Cortex of kidney (tissue), 1 donor: ENCODE measurements at places on chromosomes 4 and X.

DNA sequence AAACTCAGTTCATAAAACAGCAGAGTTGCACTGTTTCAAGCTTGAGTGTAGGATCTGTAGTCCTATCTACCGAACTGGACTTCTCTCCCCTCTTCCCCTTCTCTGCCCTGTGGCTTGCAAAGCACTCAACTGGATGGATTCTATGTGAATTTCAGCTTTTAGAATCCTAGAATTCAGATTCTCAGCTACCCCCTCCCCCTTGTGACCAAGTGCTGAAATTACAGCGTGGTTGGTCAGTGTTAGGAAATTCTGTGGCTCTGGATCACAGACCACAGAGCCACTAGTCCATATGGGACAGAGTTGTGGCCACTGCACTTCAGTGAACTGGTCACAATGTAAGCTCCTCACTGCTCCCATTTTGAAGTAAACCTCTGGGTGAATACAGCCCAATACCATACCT lies 64.6 kb upstream of the TRPC5 start:
- no peak for DNase-seq

DNA sequence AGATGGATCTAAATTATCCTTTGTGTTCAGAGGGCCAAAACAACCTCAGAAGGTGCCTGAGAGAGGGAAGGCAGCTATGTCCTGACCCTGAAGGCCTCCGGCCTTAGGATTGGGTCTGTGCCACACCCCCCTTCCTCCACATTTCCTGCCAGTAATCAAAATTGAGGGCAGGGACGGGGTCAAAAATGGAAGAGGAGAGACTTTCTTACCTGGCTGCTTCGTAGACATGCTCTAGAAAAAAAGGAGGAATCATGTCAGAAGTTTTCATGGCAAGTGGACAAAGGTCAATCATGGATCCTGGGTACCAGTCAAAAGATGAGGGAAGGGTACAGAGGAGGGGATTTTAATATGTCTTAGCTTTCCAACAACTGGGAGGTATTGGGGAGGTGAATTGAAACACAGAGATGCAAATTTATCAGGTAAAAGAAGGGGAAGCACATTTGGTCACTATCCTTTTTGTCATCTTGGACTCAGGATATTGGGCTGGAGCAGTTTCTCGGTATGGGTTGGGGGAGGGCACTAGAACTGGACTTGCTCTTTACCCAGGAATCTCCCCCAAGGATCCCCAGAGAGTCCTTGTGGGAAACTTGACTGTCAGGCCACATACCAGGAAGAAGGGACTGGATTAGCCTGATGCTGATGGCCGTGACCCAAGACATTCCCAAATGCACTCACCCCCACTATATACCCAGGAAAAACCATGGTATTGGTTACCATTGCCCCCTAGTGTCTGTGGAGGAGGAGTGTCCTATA lies 17.1 kb downstream of the VSIG4 start:
- DNase-seq, result no peak

DNA sequence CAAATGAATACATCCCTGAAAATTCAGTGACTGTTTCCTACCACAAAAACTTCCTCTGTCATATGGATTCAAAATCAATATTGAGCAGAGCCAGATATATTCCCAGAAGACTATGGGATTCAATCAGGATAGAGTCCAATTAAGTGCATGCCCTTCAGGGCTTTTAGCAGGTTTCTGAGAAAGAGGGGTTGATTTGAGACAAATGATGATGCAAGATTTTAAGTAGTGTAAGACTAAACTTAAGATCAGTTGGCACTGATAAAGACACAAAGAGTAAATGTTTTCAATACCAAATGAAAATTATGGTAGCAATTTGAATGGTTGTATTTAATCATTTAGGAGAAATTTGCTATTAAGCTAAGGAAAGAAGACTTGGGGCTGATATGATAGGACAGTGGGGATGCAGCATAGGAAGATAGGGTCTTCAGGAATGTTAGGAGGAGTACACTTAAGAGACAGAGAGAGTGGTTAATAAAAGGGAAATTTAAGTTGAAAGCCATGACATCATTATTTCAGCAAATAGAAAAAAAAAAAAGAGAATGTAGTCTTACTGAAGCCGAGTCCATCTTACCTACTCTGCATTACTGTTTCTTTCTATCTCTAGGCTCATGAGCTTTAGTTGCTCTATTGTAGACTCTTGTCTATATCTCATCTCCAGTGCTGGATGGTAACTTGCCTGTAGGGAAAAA lies 32.0 kb upstream of the XK start:
- no peak for DNase-seq

DNA sequence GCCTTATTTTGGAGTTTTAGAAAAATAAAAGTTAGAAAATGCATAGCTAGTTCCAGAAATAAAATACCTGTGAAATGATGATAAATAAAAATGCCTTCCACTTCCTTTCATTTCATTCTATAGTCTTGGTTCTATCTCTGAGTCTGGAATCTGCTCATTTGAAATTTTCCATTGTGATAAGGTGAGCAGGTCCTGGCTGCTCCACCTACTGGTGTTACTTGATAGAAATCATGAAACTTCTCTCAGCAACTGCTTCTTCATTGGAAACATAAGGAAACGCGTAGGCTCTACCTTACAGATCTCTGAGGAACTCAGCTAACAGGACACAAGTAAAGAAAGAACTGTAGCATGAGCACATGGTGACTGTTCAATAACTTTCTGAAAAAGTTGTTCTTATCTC lies 141.8 kb downstream of the DCHS2 start:
- no peak for DNase-seq

- DNase-seq, result no peak
Observed at GRCh38 chr4:182068920-182069319, 174.3 kb upstream of the TENM3 start.

DNA sequence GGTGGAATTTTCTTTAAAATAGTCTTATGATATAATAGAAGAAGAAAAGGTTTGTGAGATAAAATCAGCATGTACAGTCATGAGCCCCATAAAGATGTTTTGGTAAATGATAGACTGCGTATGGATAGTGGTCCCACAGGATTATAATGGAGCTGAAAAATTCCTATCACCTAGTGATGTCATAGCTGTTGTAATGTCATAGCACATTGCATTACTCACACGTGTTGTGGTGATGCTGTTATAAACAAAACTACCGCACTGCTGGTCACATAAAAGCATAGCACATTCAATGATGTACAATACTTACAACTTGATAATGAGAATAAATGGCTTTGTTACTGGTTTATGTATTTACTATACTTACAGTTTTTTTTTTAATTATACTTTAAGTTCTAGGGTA lies 715.2 kb upstream of the HTR2C start:
- DNase-seq, result no peak

- DNase-seq, result no peak
Observed at GRCh38 chr4:24243641-24244040, 340.7 kb downstream of the DHX15 start.

DNA sequence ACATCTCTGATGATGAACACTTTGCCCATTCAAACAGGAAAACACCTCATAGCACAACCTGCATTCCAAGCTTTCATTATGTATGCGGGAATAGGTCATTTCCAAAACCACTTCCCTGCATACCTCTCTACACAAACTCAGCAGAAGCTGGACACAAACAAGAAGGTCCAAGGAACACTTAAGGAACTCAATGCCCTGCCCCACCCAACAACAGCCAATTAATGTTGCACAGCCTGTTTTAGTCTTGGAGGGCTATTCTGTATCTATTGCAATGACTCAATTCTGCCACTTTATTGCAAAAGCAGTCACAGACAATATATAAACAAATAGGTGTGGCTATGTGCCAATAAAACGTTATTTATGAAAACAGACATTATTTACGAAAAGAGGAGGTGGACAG lies 16.7 kb downstream of the OPHN1 start:
- DNase-seq, result no peak

GRCh38 chr4:102809691-102810090 lies 17.7 kb downstream of the UBE2D3 start:
- DNase-seq, result no peak

GRCh38 chrX:152537373-152537772 lies 86.3 kb upstream of the GABRA3 start:
- no peak for DNase-seq

DNA sequence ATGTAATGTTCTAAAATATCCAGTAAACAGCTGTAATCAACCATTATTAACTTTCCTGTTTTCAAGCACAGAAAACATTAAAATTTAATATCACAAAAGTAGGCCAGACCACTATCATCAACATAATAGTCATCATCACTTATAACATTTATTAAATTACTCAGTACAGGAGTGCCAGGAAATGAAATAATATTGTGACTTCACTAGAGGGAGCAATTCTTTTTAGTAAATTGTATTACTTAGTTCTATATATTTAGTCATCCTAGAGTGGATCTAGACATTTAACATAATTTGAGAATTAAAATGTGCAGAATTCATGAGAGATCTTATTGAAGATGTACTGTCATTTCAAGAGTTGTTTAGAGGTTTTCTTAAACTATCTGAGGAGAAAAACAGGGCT lies 33.6 kb downstream of the PITX2 start:
- DNase-seq, result no peak

GRCh38 chrX:151695583-151696340 lies 504 bp downstream of the PRRG3 start:
- no peak for DNase-seq

DNA sequence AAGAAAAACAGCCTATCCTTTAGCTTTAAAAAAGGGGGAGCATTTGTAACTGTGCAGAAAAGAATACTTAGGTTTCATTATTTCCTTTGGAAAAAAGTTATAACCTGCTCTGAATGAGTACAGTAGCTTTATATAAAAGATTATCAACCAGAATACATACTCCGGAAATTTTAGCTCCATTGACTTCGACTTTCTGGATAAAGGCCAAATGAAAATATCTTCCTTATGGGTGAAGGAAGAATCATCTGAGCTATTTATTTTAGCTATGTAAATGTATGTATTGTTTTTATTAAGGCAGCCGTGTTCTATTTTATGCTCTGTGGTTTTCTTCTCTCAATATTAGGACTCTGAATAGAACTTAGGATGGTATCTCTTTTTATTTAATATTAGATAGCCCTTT lies 69.0 kb upstream of the ETNPPL start:
- no peak for DNase-seq

GRCh38 chr4:180757927-180758326 lies 1485.3 kb upstream of the TENM3 start:
- DNase-seq, result no peak

- no peak for DNase-seq
Observed at GRCh38 chr4:80803337-80803736, 227.2 kb upstream of the BMP3 start.

DNA sequence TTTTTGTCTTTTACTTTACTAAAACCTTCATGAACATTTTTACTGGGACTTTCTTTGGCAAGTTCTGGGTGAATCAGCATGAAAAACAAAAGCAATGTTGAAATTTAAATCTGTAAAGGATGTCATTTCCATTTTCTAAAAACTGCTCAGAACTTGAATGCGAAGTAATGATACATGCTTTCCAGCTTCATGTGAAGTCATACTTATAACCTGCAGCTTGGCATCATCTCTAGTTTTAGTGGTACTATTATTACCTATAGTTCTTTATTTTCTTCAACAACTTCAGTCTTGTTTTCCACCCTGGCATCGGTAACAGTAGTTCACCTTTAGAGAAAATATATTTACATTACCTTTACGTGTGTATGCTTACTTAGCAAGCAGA lies 421.4 kb upstream of the DIPK2B start:
- DNase-seq, result no peak

DNA sequence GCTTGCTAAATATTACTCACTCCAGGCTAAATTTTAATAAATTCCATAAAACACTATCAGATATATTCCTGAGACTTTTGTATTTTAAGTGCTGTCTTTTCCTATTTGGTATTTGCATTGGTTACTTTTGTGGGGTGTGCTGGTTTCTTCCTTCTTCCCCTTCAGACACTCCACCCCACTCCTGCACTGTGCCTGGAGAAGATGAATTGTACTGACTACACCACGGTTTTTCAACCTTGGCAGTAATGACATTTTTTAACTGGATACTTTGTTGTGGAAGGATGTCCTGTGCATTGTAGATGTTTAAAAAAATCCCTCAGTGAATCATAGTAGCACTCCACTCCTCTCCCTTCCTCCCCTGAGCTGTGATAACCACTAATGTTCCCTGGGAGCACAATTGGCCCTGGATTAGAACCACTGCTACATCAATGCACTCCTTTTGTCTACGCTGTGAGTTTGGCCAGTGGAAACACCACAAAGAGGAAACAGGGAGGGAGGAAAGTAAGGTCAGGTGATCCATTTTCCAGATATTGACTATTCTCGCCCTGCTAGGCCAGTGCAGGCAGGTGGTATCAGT lies 36.3 kb downstream of the SNCA start:
- DNase-seq, result no peak

GRCh38 chrX:35507701-35508100 lies 290.4 kb upstream of the MAGEB16 start:
- DNase-seq, result no peak

GRCh38 chrX:20217906-20218305 lies 48.8 kb downstream of the RPS6KA3 start:
- no peak for DNase-seq

DNA sequence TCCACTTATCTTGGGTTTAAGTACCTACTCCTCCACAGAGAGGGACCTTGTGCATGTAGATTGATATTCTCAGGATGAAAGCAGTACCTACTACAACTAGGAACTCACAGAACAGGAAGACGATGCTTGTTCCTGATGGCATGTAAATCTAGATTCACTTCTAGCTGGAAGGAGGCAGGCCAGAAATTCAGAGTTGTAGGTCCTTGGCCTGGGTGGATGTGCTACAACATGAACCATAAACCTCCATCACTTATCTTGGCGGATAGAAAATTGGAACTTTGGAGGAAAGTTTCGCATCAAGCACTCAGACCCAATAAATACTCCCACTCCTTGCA lies 9.3 kb upstream of the SMIM20 start:
- no peak for DNase-seq

GRCh38 chrX:13808293-13808692 lies 8.6 kb downstream of the GPM6B start:
- DNase-seq, result no peak

DNA sequence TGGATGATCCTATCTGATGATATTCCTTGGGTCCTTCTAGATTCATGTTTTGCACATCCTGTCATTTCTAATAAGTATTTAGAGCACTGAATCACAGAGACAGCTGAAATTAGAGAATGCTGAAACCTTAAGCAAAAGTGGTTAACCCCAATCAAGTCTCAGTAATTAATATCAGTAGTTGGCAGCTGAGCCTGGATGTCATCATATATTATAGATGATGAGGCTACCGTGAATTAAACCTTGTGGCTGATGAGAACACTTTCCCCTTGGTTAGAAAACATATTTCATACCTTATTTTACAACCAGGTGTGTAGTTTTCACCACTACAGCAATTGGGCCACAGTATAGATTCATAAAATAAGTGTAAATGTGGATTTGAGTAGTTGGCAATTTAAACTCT lies 499.0 kb downstream of the PDGFC start:
- DNase-seq, result no peak
